ENCODE measurements at places on chromosomes 12 and 14.

DNA sequence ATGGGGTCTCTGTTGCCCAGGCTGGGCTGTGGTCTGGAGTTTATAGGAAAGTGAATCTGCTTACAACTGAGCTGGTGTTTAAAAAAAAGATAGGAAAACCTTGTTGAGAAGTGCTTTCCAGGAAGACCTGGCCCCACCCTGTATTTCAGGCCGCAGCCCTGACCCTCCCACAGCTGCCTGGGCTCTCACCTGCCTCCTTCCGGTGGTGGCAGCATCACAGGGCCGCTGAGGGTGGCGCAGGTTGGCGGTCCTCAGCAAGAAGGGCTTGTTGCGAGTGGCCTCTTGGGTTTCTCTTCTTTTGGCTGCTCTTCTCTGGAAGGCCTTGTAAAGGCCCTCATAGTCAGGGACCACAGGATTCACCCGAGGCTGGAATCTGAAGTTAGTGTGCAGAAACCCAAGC lies 7.7 kb downstream of the FAM161B start:
- DNase-seq = no peak

DNA sequence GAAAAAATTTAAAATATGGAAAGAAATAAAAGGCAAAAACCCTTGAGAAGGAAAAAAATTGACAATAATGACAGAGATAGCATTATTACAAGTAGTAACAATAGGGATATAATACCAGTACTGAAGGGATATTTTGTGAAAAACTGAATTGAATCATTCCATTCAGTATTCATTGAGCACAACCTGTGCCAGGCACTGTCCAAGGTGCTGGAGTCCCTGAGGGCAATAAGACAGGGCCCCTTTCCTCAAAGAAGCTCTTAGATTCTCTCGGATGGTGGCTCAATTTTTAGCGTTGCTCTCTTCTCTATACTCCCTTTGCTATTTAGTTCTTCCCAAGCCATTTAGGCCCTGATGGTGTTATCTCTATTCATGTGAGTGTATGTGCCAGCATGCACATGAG lies 34.3 kb upstream of the GAS2L3 start:
- no peak for DNase-seq

GRCh38 chr12:129961091-129961490 lies 57.3 kb upstream of the TMEM132D start:
- DNase-seq = no peak

- no peak for DNase-seq
Measured at GRCh38 chr14:83975841-83976770, 1553.8 kb upstream of the FLRT2 start.

DNA sequence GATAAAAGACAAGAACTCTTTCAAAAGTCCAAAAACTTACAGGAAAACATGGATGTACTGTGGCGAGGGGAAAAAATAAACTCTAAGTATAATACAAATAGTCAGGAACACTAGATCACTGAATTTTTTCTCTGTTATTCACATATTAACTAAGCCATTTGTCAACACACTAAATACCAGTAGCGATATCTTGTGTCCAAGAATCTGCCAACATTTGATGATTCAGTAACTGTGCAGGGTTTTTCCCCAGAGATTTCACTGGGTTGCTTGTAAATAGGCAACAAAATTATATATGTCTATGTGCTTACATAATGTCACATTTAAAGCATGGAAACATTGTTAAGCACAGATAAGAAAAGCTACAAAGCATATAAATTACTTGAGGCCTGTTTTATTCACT lies 205.9 kb downstream of the KIF21A start:
- DNase-seq = no peak

DNA sequence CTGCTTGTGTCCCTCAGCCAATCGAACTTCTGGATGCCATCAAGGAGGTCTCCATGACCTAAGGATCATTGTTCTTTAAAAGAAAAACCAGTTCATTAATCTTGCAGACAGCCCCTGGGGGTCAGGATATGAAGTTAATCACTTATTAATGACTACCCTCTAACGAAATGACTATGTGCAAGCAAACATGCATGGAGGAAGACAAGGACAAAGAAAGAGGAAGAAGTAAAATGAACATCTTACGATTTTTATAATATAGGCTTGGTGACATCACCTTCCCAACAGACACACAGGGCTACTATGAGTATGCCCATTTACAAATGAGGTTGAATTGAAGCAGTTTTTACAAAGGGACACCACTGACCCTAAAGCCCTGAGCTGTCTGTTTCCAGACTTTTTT lies 111.1 kb upstream of the AMIGO2 start:
- DNase-seq = no peak

- DNase-seq = no peak
Measured at GRCh38 chr12:63995512-63995911, 151.0 kb downstream of the SRGAP1 start.

DNA sequence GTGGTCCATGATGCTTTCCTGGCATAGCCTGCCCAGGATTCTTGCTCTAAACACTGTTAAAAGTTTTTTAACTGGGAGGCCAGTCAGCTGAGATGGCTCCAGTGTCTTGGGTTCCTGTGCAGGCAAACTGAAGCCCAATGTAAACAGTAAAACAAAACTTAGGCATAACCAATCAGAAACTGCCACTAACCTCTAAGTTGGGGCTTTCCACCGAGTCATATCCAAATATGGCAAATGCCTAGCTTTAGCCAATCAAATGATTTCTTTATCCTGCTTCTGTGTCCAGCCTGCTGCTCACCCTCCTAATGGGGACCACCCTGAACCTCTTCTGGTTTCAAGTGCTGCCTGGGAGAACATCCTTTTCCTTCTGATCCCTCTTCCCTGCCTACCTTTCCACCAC lies 277.9 kb downstream of the EMP1 start:
- DNase-seq = no peak

- no peak for DNase-seq
Measured at GRCh38 chr12:25792031-25792430, 166.5 kb upstream of the RASSF8 start.

DNA sequence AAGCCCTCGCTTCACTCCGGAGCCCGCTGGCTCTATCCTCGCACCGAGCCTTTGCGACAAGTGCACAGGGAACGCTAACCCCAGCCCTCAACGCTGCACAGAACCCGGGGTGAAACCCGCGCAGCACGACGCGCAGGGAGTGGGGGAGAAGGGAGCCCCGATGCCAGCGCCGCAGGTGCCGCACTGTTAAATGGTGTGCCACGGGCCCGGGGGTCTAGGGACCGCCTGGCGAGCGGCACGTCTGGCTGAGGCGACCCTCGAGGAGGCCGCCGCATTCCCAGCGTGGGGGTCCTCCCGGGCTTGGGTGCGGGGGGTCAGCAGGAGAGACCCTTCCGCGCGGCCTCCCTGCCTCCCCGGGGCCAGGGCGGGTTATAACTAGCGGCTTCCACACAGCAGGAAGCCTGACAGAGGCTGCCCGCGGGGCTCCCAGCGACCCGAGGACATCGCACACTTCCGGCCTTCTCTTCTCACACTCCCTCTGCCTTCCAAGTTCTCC lies 23.8 kb upstream of the LRTM2 start:
- DNase-seq = peak; percentile 56

- DNase-seq = no peak
Measured at GRCh38 chr14:39768589-39768988, 336.4 kb upstream of the FBXO33 start.

DNA sequence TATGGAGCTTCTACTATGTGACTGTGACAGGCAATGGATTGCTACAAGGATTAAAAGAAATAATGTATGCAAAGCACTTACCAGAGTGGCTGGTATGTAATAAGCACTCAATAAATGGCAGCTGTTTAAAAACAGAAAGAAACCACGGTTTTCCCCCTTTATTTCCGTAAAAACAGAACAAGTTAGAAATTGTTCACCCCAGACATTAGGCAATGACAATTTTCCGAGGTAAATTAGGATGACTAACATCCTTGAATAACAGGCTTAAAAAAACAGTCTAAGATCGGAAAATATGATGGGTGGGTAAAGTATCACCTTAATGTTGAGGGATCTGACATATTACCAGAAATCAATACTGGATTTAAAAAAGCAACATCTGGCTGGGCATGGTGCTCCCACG lies 20.9 kb upstream of the CNIH1 start:
- no peak for DNase-seq

DNA sequence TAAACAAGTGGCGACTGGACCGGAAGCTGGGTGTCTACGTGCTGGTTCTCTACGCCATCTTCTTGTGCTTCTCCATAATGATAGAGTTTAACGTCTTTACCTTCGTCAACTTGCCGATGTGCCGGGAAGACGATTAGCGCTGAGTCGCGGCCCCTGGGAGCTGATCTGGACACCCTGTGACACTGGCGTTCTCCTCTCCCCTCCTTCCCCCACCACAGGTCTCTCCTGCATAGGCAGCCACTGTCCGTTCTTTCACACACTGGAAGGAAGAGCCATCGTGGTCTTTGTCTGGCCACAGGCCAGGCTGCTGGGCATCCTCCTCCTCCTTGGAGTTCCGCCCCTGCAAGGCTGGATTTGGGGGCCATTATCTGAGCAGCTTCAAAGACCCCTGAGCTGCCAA lies 20.1 kb upstream of the RIN3 start:
- DNase-seq = no peak

- DNase-seq = no peak
Measured at GRCh38 chr12:95413576-95413975, 60.4 kb upstream of the METAP2 start.

DNA sequence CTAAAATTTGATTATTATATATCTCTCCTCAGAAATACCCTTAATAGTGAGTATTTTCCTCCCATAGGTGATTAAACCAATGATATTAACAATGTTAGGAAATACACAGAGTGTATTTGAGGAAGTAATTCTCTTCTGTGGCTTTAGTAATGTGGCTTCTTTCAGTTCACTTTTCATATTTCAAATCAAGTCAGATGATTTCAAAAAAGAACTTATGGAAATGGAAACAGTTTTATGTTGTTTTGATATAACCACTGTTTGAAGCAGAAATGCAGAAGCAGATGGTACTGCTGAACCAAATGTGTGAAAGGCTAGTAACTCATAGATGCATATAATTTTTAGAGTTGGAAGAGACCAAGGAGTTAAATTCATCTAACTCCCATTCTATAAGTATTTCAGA lies 1.9 kb upstream of the GPR33 start:
- DNase-seq = no peak

DNA sequence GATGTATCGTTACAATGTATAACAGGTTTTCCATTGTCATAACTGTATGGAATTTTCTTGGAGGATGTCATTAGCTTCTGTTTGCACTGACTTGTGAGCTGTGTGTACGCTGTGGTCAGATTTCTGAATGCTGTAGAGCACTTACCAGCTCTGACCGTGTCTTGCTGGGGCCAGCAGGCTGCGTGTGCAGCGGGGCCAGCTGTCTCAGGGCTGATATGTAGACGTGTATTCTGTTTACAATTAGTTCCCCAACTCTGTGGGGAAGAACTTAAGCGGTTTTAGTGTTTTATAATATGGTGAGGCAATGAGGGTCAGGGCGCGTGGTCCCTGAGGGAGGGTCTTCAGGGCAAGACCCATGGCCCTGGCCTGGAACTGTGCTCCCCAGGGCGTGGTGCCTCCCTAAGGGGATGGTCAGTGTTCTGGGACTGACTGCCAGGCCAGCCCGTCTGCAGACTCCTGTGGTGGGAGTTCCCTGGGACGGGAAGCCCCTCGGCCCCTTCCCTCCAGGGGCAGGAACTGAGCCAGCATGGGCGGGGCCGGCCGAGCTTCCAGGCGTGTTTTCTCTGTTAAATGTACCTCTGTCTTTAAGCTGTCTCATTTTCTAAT lies 18.7 kb downstream of the XRCC3 start:
- no peak for DNase-seq

DNA sequence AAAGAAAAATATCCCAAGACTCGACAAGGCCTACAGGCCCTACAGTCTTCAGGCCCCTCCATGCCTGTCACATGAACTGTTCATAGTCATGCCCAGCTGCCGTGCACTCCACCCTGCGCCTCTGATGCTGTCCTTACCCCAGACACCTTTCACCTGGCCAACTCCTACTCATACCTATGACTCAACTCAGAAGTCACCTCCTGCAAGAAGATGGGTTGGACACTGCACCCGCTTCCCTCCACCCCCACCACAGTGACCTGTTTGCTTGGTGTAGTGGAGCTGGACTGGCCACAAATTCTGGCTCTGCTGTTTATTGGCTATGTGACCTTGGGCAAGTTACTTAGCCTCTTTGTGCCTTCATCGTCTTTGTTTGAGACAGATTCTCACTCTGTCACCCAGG lies 56.2 kb downstream of the PHETA1 start:
- DNase-seq = no peak

DNA sequence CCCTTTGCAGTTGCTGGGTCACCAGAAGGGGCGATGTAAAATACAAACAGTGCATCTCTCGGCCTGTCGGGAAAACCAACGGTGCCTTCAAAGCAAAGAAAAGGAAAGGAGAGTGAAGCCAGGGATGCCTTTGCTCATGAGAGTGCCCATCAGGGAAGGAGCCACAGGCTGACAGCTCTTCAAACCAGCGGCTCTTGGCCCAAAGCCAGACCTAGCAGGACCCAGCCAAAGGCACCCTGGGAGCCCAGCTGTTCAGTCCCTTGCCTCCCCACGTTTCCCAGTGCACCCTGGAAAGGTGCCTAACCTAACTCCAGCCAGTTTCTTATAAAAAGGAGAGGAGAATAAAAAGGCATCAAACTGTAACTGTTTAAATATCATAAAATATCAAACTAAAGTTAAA lies 29.2 kb downstream of the PRMT8 start:
- no peak for DNase-seq

- no peak for DNase-seq
Measured at GRCh38 chr14:55062517-55063351, 11.3 kb downstream of the MAPK1IP1L start.

DNA sequence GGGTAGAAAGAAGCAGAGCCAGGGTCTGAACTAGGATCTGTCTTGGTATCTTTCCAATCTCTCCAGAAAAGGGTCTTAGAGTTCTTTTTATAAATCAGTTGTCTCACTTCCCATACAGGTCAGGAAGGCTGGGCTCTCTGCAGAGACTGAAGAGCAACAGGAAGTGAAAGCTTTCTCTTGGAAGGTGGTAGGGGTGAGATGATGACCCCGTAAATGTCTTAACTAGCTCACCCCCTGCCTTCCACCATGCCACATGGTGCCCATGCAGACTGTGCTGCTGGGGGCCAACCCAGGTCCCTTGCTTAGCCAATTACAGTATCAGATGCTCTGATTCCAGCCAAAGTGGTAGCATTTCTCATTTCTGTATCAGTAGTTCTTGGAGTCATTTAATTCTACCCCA lies 17.6 kb upstream of the RASSF8 start:
- DNase-seq = no peak

- DNase-seq = no peak
Measured at GRCh38 chr12:62627181-62627580, 160.6 kb downstream of the MON2 start.

- DNase-seq = no peak
Measured at GRCh38 chr12:118189741-118190191, 53.8 kb downstream of the PEBP1 start.

GRCh38 chr12:31007153-31007495 lies 66.5 kb upstream of the DDX11 start:
- DNase-seq = no peak

DNA sequence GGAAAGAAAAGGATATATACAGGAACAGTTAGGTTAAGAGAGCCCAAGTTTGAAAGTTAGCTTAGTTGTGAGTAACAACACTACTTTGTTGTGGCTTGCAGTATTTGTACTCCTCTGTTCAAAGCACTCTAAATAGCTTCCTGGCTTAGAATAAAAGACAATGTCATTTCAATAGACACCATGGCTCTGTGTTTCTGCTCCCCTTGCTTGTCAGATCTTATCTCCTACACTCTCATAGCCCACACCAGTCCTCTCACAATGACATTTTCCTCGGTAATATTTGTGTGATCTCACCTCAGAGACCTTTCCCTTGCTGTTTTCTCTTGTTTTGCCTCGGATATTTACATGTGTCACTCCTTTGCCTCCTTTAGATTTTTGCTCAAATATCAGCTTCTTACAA lies 418.4 kb downstream of the MDGA2 start:
- no peak for DNase-seq
